DND-41 (cell line): ENCODE measurements at places on chromosomes 3 and 15.
A peak's percentile ranks its signal among the peaks of the same experiment; 100 is the strongest.

DNA sequence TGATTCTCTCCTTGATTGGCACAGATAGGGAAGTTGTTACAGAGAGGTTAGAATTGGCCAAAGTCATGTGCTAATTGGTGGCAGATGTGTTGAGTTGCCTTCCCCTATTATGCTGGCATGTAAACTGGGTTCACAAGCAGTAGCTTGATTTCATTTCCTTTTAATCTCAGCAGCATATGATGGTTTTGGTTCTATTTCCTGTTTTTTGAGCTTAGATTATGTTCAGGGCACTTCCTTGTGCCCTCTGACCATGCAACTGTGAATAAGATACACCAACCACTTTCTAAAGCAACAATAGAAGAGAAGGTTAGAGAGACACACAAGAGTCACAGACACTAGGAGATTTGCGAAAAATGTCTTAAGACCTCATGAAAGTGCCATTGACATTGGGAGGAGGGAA is 16.5 kb downstream of the HPS3 start:
- DNase-seq, result no peak

DNA sequence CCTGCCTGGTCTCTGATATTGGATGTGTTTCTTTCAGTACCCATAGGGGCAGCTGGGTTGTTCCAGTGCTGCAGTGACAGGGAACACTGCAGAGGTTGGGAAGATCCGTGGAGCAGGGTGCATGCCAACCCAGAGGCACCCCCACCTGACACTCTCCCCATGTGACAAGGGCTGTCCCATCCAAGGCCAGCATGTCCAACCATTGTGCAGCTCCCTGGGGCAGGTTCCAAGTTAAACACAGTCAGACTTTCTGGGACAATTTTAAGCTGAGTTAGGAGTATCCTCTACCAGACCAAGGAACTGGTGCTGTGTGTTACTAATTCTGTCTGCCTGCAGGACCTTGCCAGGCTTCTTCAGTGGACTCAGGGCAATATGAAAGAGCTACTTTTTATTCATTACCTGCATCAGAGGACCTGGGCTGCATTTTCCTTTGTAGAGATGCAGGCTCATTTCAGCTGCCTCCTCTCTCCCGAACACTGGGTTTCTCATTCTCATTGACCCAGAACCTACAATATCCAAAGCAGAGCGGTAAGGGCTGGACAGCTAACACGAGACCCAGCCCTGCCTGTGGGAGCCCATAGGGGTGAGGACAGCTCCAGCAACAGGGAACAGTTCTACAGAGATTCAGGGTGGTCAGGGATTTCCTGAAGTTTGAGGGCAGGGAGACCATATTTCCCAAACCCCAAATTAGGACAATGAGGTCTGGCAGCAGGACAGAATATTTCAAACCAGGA is 72.7 kb downstream of the SPSB4 start:
- DNase-seq, result no peak

- DNase-seq, result no peak
Observed at GRCh38 chr3:12136371-12136770, 22.3 kb downstream of the TIMP4 start.

GRCh38 chr3:106215047-106215446 is 346.2 kb upstream of the CBLB start:
- peak; percentile 9 for DNase-seq

DNA sequence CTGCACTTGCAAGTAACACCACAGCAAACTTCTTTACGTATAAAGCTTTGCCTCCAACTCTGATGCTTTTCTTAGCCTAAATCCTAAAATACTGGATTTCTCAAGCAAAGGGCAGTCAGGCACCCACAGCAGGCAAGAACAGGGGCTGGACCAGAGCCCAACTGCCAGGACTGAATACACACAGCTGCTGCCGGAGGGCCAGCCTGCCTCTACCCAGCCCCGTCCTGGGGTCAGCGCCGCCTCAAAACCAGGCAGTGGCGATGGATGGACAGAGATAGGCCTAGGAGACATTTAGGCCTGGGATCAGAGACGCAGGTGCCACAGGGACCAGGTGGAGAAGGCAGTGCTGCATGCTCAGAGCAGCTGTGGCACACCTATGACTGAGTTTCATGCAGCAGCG is 47.6 kb upstream of the SEC61A1 start:
- DNase-seq, result no peak

- no peak for DNase-seq
Observed at GRCh38 chr3:114539525-114539924, 245.7 kb downstream of the TIGIT start.

GRCh38 chr15:80693682-80694610 is 1.2 kb upstream of the ABHD17C start:
- DNase-seq, result no peak

- no peak for DNase-seq
Observed at GRCh38 chr15:49848807-49849206, 228.0 kb downstream of the DTWD1 start.

DNA sequence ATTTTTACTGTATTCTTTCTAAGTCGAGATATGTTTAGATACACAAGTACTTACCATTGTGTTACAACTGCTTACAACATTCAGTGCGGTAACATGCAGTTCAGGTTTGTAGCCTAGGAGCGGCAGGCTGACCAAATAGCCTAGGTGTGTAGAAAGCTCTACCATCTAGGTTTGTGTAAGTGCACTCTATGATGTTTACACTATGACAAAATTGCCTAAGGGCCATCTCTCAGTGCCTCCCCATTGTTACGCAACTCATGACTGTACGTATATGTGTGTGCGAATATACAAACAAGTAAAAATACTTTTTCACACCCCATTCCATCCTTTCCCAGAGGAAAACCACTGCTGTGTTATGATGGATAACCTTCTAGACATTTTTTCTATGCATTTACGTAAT is 44.3 kb downstream of the PXYLP1 start:
- no peak for DNase-seq

DNA sequence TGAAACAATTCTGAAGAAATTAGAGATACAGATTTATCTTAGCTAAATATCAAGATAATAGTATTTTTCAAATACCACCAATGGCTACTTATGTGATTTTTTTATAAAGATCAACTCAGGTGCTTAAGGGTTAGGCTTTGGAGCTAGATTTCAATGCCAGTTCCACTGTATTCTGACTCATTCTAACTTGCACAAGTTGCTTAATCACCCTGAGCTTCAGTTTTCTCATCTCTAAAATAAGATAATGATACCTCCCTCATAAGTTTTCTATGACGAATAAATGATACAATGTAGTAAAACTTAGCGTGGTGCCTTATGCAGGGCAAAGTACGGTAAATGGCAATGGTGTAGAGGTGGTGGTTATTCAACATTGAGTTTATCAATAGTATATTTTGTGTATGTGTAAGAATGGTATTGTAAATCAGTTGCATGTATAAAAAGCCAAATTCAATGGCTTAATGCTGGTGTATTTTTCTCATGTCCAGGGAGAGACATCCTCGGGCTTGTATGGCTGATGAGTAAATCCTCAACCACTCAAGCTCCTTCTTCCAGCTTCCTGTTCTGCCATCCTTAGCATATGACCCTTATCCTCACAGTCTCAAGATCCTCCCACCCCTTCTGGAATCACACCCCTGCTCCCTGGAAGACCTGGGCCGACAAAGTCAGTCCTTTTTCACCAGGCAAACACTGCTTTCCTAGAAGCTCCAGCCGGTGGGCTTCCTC is 505.9 kb upstream of the CFAP20DC start:
- no peak for DNase-seq

GRCh38 chr3:186618318-186618938 is 5.6 kb downstream of the AHSG start:
- no peak for DNase-seq

GRCh38 chr15:36803773-36804172 is 224.3 kb downstream of the CDIN1 start:
- DNase-seq, result no peak

DNA sequence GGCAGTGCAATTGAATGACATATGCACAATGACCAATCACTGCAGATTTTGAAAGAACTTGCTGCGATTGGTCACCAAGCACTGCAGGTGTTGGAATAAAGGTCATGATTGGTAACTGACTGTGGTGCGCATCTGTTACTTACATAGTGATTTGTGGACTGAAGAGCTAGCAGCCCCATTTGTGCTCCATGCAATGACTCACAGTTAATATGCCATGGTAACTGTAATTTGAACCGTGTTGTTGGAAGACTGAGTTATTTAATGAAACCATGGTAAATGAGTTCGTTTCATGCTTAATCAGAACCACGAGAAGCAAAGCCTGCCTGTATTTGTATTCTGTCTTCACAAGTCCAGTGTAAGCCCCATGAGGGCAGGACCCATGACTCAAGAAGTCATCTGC is 220.5 kb downstream of the TJP1 start:
- no peak for DNase-seq

- no peak for DNase-seq
Observed at GRCh38 chr3:178058629-178059028, 477.6 kb upstream of the KCNMB2 start.

DNA sequence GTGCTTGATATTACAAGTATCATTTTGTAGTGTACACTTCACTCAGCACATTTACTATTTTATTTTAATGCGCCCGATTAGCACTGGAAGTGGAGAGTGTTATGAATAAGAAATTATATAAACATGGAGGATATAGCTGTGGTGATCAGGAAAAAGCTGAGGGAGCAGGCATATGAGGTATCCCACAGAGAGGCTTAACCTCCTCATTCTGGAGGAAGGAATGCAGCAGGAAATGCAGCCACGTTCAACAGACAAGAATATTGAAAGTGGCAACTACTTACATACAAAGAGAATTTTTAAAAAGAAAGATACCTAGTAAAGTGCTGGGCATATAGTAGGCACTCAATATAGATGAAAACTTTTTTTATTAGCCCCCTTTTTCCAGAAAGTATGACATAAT is 166.0 kb upstream of the SATB1 start:
- DNase-seq, result no peak

GRCh38 chr15:35136321-35137189 is 51.5 kb upstream of the NANOGP8 start:
- no peak for DNase-seq
